ENCODE measurements at places on chromosomes 7 and 10.

DNA sequence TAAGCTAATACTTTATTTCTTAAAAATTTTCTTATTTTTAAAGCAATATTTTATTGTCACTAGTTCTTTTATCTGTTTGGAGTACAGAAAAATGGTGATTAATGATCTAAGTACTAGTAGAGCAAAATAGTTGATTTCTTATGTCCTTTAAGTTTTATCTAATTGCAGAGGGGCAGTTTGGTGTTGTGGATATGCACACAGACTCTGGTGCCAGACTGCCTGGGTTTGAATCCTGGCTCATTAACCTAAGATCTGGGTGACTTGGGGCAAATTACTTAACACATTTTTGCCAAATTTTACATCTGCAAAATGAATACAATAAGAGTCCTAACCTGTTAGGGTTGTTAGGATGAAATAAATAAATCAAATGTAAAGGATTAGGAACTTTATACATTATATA is 10.7 kb upstream of the PRPS1L1 start:
- DNase-seq, result no peak

DNA sequence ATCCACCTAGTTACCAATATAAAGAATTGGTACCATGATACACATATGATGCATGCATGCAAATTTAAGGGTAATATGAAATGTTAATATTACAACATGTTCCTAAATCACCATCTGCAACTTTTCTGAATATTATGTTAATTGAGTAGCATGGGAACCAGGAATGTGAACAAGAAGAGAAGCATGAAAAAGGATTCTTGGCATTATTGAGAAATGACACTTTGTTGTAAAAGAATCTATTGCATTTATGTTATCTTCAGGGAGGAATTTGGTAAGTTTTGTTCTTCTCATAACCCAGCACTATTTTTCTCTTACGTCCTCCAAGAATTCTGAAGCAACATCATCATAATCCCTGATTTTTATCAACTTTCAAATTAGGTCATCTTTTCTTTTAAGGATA is 159.9 kb upstream of the SLC25A13 start:
- DNase-seq, result no peak

- DNase-seq, result no peak
These were observed 51.7 kb downstream of the AKR1D1 start for GRCh38 chr7:138127996-138128395.

- no peak for DNase-seq
These were observed 13.3 kb upstream of the RBM33 start for GRCh38 chr7:155631155-155631554.

GRCh38 chr10:58459069-58459468 is 53.6 kb upstream of the BICC1 start:
- DNase-seq, result no peak

- DNase-seq, result no peak
These were observed 70.0 kb upstream of the CC2D2B start for GRCh38 chr10:95837783-95838182.

- no peak for DNase-seq
These were observed 5.3 kb downstream of the FAM20C start for GRCh38 chr7:197413-198335.
